ENCODE measurements at places on chromosomes 1 and 21.

- DNase-seq = no peak
Measured at GRCh38 chr1:32234792-32235191, 12.2 kb upstream of the FAM167B start.

- DNase-seq = no peak
Measured at GRCh38 chr1:97960470-97960869, 39.6 kb upstream of the DPYD start.

DNA sequence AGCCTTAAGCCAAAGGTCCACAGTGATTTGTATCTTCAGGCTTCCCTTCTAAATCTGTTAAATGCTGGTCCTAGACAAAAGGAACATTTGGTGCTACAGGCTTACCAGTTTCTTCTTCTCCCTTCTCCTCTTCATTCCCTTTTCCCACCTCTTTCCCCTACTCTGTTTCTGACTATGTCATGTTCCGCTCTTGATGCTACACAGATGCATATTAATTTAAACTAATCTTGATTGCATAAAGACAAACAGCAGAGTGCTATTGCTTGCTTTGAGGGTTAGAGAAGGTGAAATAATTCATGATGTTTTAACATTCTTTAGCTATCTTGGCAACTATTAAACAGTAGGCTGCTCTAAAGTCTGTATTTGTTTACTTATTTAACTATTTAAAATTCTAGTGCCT lies 34.3 kb upstream of the COL24A1 start:
- no peak for DNase-seq

- peak; percentile 27 for DNase-seq
Measured at GRCh38 chr1:31760471-31761470, 3.4 kb downstream of the ADGRB2 start.

DNA sequence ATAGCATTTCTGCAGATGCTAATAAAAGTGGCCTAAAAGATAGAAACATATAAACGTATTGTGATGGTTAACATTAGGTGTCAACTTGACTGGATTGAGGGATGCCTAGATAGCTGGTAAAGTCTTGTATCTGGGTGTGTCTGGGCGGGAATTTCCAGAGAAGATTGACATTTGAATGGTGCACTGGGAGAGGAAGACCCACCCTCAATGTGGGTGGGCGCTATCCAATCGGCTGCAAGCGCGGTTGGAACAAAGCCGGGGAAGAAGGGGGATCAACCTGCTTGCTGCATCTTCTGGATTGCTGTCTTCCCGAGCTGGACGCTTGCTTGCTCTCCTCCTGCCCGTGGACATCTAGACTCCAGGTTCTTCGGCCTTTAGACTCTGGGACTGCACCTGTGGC lies 114.0 kb upstream of the ZNF644 start:
- DNase-seq = no peak

- DNase-seq = no peak
Measured at GRCh38 chr1:180842491-180843275, 70.0 kb upstream of the KIAA1614 start.
